NCI-H774 (cell line): ENCODE measurements at places on chromosomes 6 and 20.
A peak's percentile ranks its signal among the peaks of the same experiment; 100 is the strongest.

- DNase-seq = no peak
Observed at GRCh38 chr6:113755449-113756289, 101.5 kb upstream of the MARCKS start.

GRCh38 chr6:33933101-33933500 lies 129.3 kb upstream of the MLN start:
- no peak for DNase-seq

GRCh38 chr6:11848852-11849731 lies 70.5 kb upstream of the ADTRP start:
- DNase-seq = peak; percentile 18

DNA sequence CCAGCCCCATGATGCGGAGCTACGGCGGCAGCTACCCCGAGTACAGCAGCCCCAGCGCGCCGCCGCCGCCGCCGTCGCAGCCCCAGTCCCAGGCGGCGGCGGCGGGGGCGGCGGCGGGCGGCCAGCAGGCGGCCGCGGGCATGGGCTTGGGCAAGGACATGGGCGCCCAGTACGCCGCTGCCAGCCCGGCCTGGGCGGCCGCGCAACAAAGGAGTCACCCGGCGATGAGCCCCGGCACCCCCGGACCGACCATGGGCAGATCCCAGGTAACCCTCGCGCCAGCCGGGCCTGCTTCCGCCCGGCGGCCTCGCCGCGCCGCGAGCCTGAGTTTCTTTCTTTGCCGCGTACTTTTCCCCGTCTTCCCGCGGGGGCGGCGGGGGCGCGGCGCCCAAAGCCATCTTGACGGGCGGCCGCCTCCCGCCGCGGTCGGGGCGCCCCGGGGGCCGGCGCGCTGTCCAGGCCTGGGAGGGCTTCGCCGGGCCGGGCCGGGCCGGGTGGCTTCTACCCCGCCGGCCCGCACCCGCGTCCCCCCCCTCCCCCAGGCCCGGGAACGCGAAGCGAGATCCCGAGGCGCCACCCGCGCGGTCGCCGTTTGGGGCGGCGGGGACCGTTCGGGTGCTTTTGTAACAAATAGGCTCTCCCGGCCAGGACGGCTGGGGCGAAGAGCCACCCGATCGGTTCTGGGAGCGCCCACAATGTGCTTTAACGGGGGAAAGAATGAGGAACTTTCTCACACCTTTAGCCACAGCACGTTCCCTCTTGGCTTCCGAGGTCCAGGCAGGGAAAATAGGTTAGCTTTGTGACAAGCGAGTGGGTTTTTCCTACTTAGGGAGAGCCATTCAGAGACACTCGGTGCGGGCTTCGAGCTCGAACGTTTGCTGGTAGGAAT lies 2.3 kb downstream of the ARID1B start:
- DNase-seq = peak; percentile 38

DNA sequence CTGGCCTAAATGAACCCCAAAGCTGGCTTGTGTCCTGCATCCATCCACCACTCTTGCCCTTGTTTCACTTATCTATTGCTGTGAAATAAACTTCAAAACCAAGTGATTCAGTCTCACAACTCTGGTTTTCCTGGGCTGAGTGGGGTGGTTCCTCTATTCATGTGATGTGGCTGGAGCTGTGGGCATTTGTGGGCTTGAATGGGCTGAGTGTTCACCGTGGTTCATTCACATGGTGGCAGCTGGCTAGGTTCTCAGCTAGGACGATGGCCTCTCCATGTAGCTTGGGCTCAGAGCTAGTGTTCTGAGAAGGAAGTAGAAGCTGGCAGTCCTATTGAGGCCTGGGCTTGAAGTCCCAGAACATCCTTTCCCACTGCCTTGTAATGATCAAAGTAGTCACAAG lies 30.4 kb downstream of the FKBP1A start:
- no peak for DNase-seq

DNA sequence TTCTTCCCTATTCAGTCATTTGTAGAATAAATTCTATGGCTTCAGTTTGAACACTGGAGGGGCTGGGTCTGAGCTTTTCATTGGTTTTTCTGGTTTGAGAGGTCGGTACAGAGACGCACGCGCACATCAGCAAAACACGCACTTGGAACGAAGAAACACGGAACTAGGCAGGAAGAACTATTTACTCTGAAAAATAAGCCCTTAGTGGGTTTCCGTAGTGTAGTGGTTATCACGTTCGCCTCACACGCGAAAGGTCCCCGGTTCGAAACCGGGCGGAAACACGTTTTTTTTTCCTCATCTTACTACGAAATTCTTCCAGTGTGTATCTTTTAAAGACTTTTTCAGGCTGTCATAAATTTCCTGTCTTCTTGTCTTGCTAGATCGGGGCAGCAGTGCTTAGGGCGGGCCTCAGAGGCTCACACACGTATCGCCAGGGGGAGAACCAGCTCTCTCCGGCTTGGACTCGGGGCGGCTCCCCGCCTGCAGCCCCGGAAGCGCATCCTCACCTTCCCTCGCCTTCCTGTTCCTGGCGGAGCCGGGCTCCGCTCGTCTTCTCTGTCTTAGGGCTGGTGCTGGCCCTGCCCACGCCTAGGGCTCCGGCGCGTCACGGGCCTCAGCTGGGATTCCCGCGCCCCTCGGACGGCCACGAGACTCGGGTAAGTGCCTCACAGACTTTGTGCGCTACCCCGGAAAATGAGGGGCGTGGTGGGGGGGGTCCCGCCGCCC lies at the start of gene HMGN4:
TSS of gene HMGN4 (plus strand) at position 521 of the 726 bp plus-strand sequence. CDS start 6,841 bp downstream, outside the sequence.
- peak; percentile 83 for DNase-seq

GRCh38 chr6:150183966-150184365 lies 41.1 kb downstream of the PPP1R14C start:
- DNase-seq = no peak

GRCh38 chr6:125795301-125795700 lies 4.5 kb downstream of the NCOA7 start:
- DNase-seq = no peak

- DNase-seq = no peak
Observed at GRCh38 chr20:41540918-41541317, 77.3 kb downstream of the CHD6 start.

DNA sequence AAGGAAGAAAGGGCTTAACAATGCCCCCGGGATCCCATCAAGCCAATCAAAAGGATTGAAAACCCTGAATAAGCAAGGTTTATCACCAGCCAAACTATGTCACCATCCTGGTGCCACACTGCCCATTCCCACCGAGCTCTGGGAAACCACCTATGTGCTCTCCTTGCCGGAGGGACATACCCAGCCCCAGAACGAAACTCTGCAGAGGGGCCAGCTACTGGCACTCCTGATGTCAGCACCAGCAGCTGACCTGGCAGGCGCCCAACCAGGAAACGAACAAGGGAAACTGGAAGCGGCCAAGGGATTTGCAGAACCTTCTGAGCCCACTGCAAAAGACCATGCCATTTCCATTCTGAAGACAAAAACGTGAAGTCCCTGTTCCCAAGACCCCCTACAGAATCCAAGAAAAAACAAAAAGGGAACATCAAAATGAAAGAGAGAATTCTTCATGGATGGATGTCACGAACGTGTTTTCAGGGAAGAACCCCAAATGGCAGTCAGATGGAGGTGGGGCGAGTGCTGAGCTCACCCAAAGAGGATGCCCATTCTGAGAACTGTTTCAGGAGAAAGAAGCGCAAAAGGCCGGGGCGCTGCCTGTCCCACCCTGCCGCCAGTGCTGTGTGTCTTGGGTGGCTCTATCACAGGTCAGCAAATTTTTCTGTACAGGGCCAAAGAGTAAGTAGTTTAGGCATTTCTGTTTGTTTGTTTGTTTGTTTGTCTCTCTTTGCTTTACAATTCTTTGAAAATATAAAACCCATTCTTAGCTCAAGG lies 305.2 kb downstream of the ESR1 start:
- DNase-seq = peak; percentile 18

DNA sequence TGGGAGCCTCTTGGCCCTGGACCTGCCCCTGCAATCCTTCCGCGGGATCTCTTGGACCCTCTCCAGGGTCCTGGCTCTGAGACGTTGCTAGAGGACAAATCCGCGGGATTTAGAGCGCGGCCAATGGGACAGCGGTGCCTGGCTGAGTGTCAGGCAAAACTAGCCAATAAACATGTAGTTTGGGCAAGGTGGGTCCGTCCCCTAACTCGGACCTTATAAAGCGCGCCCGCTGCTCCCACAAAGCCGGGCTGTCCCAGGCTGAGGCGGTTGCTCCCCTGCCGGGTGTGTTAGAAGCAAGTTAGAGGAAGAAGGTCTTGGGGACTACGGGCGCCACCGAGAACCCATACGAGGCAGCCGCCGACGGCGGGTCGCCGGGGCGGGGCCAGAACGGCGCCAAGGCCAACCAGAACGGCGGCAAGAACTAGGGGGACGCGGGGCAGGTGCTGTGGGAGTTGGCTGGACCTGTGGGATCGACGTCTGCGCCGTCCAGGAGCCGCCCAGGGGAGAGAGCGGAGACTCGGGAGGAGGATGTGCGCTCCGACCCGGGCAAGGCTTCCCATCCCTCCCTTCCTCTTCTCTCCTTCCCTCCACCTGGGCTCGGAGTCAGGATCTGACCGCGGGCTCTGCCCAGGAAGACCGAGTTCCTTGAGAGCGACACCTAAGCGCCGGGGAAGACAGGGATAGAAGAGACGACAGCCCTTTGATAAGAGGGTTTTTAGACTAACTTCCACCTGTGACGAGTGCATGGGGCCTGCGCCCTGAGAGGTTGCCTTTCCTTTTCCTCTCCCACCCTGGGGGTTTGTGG lies 6.5 kb upstream of the TMEM14A start:
- peak; percentile 96 for DNase-seq

DNA sequence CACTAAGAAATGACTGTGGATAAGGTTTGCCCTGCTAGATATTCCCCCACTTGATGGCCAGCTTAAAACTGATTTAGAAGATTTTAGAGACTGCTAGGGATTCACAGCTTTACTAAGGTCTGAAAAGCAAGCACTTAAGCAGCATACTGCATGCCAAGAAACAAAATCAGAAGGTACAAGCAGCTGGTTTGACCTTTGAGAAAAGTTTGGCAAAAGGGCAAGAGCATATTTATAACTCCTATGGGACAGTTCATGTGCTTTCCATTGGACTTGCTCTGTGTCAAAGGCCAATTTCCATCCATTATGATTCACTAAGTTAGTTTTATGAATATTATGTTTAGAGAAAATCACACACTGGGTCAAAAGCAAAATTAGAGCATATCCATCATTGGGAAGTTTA lies 402.8 kb downstream of the PKHD1 start:
- no peak for DNase-seq

GRCh38 chr6:18663011-18663410 lies 275.9 kb downstream of the RNF144B start:
- DNase-seq = peak; percentile 85

DNA sequence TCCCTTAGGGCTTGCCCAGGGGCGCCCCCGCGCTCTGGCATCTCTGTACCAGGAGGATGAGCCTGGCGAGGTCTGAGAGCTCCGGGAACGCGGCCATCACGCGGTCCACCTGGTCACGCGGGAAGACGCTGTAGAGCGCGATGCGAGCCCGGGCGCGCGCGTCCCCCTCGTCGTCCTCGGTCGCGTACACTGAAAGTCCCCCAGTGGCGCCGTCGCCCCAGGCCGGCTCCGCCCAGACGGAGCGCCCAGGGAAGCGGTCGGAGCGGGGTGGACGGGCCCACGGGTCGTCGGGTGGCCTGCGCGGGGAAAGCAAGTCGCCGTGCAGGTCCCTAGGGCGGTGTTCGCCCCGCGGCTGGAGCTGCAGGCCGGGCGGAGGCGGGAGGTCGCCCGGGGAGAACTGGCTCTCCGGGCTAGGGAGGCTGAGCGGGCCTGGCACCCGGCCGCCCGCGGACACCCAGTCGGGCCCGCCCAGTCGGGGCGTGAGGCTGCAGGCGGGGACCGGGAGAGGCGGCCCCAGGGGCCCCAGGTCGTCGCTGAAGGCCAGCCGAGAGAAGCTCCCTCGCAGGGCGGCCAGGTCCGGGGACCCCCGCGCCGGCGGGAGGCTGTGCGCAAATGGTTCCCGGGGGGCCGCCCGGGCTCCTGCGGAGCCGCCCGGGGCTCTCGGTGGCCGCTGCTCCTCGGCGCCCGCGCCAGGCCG lies 34.0 kb downstream of the ZC3H12D start:
- no peak for DNase-seq

GRCh38 chr6:136571065-136571464 lies 20.8 kb upstream of the MAP7 start:
- DNase-seq = no peak

GRCh38 chr6:113697632-113698410 lies 159.3 kb upstream of the MARCKS start:
- DNase-seq = no peak

- DNase-seq = no peak
Observed at GRCh38 chr6:5464099-5464885, 203.0 kb downstream of the FARS2 start.

DNA sequence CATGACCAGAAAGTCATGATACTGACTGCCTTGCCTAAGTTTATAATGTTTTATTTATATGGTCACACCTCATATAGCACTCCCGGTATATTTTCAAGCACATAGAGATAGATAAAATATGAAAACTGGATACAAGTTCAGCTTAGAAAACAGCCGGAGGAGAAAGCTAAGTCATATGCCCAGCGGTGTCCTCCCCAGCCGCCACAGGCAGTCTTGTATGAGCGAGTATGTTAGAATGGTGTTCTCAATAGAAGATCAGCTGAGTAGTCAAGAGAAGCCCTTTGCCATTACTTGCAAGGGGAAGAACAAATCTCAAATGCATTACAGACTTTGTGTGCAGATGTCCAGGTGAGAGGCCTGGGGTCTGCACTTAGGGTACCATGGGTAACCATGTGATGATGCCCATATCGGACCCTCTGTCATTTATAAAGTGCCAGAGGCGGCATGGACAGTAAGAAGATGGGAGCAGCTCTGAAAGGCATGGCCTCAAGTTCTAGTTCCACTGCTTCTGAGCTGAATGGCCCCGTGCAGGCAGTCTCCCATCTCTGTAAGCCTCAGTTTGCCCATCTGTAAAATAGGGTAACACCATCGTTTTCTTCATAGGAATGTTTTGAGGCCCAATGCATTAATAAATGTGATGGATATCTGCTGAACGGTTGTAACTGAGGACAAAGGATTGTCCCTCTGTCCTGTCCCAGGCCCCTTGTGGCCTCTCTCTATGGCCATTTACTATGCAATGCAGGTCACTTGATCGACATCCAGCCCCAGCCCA lies 195.7 kb upstream of the SNX9 start:
- DNase-seq = no peak

- DNase-seq = peak; percentile 80
Observed at GRCh38 chr6:168158213-168158979, 79.4 kb upstream of the FRMD1 start.

GRCh38 chr6:157097255-157097955 lies 225.9 kb downstream of the TMEM242 start:
- no peak for DNase-seq

GRCh38 chr6:105259913-105260889 lies 80.4 kb upstream of the POPDC3 start:
- DNase-seq = peak; percentile 46

GRCh38 chr20:34385464-34385863 lies 22.4 kb downstream of the ITCH start:
- no peak for DNase-seq
